Right cardiac atrium (tissue), 5 donors: ENCODE measurements at places on chromosomes 7 and 10.
A peak's percentile ranks its signal among the peaks of the same experiment; 100 is the strongest.

DNA sequence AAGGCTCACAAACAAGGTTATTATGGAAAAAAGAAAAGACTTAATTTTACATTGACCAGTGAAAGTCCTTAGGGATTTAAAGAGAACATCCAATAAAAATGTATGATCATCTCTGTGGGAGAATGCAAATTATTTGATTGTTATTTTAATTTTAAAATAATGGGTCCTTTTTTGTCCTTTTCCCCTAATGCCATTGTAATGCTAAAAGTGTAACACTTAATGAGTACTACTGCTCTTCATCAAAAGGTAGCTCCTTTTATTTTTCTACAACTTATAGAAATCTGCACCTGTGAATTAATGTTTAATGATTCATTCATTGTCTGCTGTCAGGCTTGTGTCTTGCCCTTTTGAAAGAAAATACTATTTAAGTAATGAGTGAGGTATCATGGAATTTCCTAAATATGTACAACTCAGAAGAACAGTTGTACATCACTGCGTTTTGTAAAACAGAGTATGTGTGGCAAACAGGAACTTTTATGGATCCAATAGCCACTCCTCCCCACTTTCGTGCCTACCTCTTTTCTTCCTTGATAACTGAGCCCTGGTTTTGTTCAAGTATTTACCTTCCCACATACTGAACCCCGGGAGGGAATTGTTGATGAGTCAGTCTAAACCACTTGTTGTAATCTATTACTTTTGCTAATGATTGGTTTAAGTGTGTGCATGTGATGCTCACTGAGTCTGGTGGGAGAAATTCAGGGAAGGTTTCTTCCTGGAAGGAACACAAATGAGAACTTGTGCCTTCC, 19.9 kb upstream of the TRUB1 start:
- no peak for DNase-seq

DNA sequence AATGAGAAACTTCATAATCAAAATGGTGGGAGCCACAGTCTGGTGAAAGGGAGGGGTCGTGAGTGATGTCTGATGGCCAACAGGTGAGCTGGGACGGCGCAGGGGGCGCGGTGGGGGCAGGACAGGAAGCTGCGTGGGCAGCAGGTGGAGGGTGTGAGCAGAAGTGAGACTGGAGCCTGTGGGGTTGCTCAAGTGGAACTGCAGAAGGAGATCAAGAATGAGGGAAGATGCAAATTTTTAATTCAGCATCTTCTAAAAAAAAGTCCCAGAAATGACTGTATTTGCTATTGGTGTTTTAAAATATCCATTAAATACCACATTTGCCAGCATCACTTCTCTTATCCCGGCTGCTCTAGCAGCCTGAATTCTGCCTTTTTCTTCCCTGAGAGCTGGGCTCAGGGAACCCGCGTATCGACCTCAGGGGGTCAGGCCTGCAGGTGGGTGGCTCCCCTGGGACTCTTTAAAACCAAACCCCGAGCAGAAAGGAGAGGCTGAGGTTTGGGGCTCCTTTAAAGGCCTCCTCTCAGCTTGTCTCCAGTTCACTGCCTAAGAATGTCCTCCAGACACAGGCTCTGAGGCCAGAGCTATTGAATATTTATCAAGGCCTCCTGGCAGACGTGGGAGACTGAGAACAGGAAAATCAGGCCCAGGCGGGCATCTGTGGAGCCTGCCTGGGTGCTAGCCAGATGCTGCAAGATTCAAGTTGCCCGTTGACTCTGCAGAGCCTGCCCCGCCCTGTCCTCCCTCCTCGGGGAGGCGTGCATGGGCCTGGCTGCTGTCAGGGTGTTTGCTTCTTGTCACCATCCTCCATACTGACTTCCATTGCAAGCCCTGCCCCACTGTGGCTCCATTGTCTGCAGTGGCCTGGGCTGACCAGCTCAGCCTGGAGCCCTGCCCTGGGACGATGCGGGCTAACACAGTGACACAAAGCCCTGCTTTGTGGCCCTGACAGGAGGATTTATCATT, 53.9 kb downstream of the SYPL1 start:
- DNase-seq, result peak; percentile 70

GRCh38 chr10:62581351-62581750, 207.2 kb downstream of the ZNF365 start:
- DNase-seq, result no peak

DNA sequence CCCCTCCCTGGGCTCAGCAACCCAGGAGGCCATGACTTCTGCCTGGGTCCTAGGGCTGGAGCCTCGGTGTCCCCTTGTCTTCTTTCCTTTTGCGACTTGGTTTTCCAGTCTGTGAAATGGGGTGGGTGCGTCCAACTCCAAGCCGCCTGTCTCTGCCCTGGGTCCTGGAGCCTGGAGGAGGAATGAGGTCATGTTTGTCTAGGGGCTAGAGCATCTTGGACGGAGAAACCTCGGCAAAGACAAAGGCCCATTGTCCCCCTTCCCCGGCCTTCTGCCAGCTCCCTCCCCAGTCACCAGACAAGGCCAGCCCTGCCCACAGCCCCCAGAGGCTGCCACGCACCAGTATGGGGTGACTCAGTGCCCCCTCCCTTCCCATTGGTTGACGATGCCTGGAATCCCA, 39.8 kb upstream of the ELN start:
- peak; percentile 93 for DNase-seq

- peak; percentile 22 for DNase-seq
These were observed 119.0 kb upstream of the SORCS3 start for GRCh38 chr10:104521901-104522694.

DNA sequence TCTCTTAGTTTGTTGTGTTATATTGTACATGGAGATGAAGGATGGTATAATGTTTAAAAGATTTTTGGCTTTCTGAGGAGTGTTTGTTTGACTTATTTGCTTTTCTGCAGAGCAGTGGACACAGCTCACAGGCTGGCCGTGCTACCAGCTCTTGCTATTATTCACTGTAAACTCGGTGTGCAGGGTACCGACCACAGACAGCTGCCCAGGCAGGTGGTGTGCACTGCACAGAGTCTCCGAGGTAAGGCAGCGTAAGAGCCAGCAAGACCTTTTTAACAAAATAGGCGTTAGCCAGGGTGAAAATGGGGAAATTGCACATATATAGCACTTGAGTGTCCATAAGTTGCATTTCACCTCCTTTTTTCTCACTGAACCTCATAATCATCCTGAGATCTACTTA, 438.0 kb downstream of the CNTNAP2 start:
- DNase-seq, result no peak

DNA sequence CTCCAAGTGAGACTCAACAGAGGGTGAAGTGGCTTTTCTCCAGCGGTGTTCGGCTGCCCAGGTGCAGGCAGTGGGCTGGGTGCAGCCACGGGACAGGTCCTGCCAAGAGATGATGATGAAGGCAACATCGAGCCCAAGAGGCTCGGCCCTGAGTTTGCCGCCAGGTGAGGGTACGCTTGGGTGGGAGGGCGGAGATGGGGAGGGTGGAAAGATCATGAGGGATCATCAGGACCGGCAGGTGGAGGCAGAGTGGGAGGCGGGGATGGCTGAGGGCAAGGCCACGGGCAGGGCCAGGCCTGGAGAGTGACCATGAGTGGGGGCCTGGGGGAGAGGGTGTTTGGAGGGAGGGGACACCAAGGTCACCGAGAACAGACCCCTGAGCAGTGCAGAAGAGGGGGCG, 17.8 kb upstream of the AMZ1 start:
- DNase-seq, result peak; percentile 28

GRCh38 chr7:22350466-22351328, 6.3 kb downstream of the RAPGEF5 start:
- no peak for DNase-seq

DNA sequence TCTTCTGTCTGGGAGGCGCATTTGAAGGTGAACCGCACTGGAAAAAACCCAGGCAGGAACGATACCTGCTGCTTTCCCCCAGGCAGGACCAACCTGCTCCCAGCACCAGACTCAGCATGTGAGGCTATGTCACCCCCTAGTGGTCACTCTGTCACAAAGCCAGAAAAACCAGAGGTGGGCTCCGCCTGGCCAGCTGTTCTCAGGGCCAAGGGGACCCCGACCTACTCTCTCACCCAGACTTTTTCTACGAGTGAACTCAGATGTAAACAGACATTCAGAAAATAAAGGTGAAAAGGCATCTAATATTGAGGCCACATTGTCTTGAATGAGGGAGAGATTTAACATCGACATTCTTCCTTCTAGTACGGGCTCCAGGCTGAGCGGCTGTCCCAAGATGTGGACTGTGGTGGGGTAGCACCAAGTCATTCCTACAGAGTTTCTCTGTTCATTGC, 117.3 kb downstream of the PRKAG2 start:
- DNase-seq, result no peak

- DNase-seq, result peak; percentile 71
These were observed 253.5 kb downstream of the BAMBI start for GRCh38 chr10:28930514-28931495.

DNA sequence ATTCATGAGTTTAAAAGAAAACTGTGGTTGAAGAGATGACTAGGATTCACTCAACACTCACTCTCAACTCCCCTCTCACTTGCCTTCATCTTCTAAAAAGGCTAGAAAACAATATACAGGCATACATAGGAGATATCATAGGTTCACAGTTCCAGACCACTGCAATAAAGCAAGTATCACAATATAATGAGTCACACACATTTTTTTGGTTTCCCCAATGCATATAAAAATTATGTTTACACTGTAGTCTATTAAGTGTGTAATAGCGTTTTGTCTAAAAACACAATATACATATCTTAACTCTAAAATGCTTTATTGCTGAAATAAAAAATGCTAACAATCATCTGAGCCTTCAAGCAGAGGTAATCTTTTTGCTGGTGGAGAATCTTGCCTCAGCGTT, 104.9 kb upstream of the PDE1C start:
- DNase-seq, result no peak

DNA sequence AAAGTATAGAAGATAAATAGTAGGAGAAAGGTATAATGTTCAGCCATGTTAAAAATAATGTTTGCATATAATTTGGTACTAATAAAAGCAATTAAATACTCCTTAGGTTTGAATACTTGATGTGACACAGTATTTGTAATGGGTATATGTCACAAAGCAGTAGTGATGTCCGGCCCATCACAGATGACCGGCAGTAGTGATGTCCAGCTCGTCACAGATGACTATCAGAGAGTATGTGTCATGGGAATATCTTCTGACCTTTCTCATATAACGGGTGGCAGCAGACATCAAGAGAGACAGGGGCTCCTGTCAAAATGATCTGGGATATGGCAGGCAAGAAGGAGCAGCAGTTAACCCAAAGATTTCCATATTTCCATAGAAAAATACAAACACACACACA, 477.4 kb upstream of the KLF6 start:
- DNase-seq, result no peak

DNA sequence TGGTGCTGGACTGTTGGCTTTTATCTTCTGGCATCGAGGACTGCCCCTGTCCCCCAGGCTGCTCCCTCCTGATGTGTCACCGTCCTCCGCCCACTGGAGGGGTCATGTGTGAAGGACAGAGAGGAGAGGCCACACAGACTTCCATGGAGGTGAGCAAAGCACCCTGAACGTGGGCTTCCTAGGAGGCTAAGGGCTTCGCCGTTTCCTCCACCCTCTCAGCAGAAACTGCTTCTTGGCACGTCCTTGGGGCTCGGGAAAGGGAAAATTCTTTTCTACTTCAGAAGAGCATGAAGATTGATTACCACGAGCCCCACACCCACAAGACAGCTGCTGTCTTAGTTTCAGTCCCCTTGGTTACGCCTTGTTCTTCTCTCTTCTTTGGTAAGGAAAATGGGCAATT, 218.2 kb downstream of the CCDC3 start:
- DNase-seq, result no peak

DNA sequence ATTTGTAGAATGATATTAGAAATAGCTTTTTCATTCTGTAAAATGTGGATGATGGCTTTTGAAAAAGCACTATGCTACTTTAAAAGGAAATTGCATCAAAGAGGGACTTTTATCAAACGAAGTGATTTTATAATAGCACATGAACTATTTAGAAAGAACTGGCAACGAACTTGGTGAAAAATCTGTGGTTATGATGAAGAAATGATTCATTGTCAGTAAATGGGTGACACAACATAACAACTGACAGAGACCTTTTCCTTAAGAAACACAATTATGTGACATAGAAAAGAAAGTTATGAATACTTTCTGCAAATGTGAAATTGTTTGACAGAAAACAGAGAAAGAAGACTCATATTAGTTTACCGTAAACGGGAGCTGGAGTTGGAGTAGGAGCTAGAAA, 60.7 kb upstream of the LAMB4 start:
- no peak for DNase-seq

- no peak for DNase-seq
These were observed 18.6 kb downstream of the PFKFB3 start for GRCh38 chr10:6221192-6221940.

GRCh38 chr7:79610748-79611304, 157.4 kb upstream of the MAGI2 start:
- no peak for DNase-seq

GRCh38 chr10:3197348-3198003, 24.9 kb upstream of the PITRM1 start:
- DNase-seq, result peak; percentile 90

GRCh38 chr10:75497997-75498883, 66.8 kb downstream of the LRMDA start:
- DNase-seq, result no peak
